Amniotic epithelial cell (primary cell): ENCODE measurements at places on chromosomes 4 and X.

GRCh38 chrX:129631849-129632248, 22.9 kb downstream of the APLN start:
- DNase-seq: no peak

GRCh38 chr4:86398187-86398586, 38.3 kb upstream of the MAPK10 start:
- DNase-seq: no peak

DNA sequence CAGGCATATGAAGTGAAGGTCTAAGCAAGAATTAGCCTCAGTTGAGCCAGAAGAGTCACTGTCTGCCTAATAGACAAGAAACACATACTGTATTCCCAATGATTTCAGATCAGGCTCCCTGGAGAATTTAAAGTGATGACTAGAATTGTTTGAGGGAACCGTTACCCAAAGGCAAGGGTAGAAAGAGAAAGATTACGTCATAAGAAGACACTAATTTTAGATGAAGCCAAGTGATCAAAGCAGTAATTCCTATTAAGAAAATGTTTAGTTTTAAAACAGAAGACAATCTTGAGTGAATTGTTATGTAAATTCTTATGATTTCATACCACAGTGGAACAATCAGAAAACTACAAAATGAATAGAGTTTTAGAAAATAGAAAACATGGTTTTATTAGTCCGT, 194.5 kb upstream of the ARSJ start:
- DNase-seq: no peak

- DNase-seq: no peak
Observed at GRCh38 chr4:3336382-3337356, 43.8 kb downstream of the RGS12 start.

GRCh38 chrX:19595043-19595677, 79.9 kb upstream of the MAP3K15 start:
- DNase-seq: no peak
